ENCODE measurements at places on chromosomes 2 and 18. TPM values are rescaled to one million over a fixed set of nuclear protein-coding genes. Genes with fewer than 3 reads are reported as not detected.

PARD3B gene
- total RNA-seq: 0.92 TPM

SP100 gene
- total RNA-seq: 240 TPM

LYG2 gene
- total RNA-seq: not detected

ABCA12 gene
- not detected for total RNA-seq

LRRTM1 gene
- not detected for total RNA-seq

FBLN7 gene
- total RNA-seq: 2.5 TPM

BOLA3 gene
- 9.9 TPM for total RNA-seq

SDC1 gene
- total RNA-seq: not detected

FHOD3 gene
- not detected for total RNA-seq

GATA6 gene
- 4.0 TPM for total RNA-seq

ZNF519 gene
- total RNA-seq: 7.4 TPM

TMEM131 gene
- total RNA-seq: 31.5 TPM
